Diencephalon (tissue), 1 donor: ENCODE measurements at places on chromosomes 3 and 15. TPM values are rescaled to one million over a fixed set of nuclear protein-coding genes. Genes with fewer than 3 reads are reported as not detected.

Gene PRR20G
- not detected for total RNA-seq

Gene IQCF5
- not detected for total RNA-seq

Gene ISL2
- total RNA-seq = not detected

Gene C15orf62
- total RNA-seq = 0.46 TPM

Gene GNB5
- total RNA-seq = 74.3 TPM

Gene ANKRD34C
- 0.92 TPM for total RNA-seq

Gene CERS3
- under 0.01 TPM for total RNA-seq

Gene RPS27L
- 24.7 TPM for total RNA-seq

Gene GNAT1
- total RNA-seq = not detected
